ENCODE measurements at places on chromosomes 6 and 20. TPM values are rescaled to one million over a fixed set of nuclear protein-coding genes. Genes with fewer than 3 reads are reported as not detected.

Gene RRP36
- 3.5 TPM for total RNA-seq

DNA sequence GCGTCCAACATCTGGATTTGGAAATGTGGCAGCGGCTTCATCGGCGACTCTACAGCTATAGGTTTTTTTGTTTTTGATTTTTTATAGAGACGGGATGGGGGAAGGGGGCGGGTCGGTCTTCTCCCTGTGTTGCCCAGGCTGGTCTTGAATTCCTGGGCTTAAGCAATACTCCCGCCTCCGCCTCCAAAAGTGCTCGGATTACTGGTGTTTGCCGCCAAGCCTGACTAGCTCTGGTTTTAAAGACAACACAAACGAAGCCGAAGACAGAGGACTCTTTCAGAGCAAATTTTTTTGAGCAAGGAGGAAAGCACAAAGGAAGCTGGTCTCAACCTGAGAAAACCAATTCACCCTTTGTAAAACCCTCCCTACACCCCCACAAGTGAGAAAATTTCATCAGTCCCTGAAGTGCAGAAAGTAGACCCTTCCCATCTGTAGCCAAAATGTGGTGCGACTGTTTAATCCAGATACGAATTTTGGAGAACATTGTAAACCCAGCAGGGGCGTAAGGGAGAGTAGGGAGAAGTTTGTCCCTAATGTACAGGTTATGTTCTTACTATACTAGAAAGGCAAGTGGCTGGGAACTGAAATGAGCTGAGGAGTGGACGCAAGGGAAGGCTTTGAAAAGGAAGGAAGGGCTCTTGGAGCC is 185.9 kb downstream of the TRIM27 start:
- DNase-seq: no peak

GRCh38 chr6:32086661-32087573 is 22.2 kb downstream of the TNXB start:
- DNase-seq: peak; percentile 32

- DNase-seq: peak; percentile 73
Measured at GRCh38 chr6:158799051-158799792, 19.9 kb downstream of the EZR start.

Gene SRSF12
- total RNA-seq: not detected

DNA sequence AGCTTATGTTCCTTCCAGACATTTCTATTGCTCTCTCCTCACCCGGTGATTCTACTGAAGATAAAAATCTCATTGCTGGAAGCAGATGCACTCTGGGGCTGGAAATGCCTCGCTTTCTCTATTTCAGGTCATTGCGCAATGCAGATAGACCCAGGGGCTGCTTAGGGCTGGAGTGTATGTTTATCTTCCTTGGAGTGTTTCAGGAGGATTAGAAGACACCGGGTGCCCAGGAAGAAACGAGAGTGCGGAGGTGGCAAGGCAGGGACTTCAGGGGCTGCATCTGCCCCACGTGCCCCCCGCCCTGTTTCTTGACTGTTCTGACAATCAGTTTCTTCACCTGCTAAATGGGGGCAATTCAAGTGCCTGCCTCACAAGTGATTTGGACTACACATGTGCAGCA is 45.6 kb upstream of the IYD start:
- DNase-seq: no peak

DNA sequence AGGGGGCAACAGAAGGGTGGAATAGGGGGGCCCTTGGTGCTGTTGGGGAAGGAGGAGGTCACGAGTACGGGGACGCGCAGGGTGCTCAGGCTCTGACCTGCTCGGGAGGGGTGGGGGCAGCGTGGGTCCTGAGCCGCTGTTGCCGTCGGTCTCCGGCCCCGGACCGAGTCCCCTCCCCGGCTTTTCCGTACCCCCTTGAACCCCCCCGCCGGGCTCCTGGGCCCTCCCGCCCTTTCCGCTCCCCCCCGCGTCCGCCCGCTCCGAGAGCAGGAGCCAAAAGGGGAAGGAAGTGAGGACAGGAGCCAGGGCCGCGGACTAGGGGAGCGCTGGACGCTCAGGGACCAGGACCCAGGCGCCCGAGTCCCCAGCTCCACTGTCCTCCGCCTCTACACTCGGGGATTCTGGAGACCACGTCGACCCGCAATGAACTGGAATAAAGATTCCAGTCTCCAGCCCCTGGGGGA is at the start of gene RGL2:
Gene RGL2 (minus strand): TSS at position 170 of the 464 bp plus-strand sequence. CDS start 332 bp downstream, outside the sequence.
- peak; percentile 91 for DNase-seq

DNA sequence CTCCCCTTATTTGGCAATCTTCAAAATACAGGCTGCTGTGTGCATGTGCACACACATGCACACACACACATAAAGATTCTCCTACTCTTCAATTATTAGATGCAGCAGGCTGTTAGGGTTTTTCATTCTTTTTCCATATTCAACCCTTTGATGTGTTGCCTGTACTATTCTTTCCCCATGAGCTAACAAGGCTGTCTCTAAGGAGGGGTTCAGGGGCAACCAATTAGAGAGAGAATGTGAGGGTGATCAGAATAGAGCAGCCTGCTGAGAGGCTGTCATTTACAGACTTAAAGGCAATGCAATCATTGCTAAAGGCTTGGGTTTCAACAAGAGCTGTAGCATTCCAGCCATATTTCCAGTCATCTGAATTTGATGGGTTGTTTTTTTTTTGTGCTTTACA is 467.4 kb upstream of the ID4 start:
- no peak for DNase-seq

GRCh38 chr6:83985308-83985713 is 48.3 kb upstream of the MRAP2 start:
- no peak for DNase-seq

Data from stomach (tissue), 19 donors.